ENCODE measurements at places on chromosomes 13 and 19.
A peak's percentile ranks its signal among the peaks of the same experiment; 100 is the strongest.

- no peak for DNase-seq
Observed at GRCh38 chr13:96025283-96025682, 27.9 kb downstream of the UGGT2 start.

DNA sequence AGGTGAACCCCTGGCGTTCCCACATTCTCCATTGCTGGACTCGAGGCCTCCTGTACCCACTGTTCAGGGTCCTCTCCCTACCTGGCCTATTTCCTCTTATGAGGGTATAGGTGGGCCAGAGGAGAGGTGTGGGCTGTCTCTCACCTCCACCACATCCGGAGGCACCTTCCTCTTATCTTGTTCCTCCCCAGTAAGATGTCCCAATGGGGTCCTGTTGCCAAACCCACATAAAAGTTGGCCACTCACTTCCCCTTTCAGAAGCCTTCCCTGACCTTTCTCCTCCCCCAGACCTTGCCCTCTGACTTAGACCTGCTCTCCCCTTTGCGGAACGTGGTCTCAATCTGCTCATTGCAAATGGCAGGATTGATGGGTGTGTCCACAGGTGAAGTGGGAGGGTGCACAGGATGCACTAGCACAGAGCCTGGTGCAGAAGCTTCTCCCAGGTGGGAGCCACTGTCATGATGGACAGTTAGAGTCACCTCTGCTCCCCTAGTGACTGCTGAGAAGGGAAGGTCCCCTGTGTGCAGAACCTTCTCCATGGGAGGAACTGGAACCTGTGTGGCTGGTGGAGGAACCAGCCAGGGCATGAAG is 1.3 kb downstream of the CYP4F3 start:
- no peak for DNase-seq

DNA sequence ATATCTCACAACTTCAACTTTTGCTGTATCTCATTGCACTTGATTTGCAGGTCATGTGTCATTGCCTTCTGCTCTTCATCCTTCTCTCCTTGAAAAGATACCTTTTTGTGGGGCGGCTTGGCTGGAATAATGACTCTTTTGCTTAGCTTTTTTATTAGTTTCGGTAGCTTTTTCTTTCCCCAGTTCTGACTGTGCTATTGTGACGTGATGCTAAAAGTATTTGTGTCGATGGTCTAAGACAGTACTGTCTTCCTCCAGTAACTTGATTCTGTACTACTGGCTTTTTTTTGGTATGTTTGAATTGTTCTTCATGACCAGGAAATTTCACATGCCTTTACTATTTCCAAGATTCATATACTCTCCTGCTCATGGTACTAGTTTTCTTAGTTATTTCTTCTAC is 63.1 kb downstream of the SLITRK1 start:
- no peak for DNase-seq

DNA sequence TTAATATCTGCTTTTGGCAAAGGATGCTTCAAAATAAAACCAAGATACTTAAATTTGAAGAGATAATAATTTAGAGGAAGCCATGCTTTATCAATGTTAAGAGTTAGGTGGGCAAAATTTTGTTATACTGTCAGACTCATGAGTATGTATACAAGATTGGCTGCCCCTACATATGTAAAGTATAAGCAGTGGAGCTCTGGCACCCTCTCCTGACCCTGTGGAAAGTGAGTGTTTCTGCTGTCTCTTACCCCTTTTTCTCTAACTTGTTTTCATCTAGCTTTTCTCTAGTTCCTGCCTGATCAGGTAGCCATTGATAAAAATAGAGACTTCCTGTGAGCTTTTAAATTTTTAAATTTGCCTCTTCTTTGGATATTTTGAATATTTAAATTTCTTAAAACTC is 710.9 kb upstream of the SPRY2 start:
- DNase-seq = peak; percentile 29

DNA sequence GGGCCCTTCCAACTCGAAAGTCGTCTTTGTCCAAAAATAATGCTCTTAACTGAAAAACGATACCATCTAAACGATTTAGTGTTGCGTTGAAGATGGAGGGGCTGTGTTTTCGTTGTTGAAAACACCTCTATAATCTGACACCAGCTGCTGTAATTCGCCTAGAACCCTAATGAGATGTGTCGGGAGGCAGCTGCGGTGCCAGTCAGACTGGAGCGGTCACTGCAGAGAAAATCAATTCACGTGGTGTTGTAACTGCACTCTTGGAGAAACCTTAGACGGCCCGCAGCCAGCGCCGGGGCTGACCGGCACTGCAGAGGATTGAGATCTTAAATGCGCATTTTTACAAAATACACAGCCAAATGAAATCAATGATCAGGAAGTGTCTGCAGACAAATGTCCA is 339.1 kb downstream of the ZNF536 start:
- DNase-seq = peak; percentile 69

- DNase-seq = no peak
Observed at GRCh38 chr19:40596608-40597328, 4.4 kb upstream of the LTBP4 start.

DNA sequence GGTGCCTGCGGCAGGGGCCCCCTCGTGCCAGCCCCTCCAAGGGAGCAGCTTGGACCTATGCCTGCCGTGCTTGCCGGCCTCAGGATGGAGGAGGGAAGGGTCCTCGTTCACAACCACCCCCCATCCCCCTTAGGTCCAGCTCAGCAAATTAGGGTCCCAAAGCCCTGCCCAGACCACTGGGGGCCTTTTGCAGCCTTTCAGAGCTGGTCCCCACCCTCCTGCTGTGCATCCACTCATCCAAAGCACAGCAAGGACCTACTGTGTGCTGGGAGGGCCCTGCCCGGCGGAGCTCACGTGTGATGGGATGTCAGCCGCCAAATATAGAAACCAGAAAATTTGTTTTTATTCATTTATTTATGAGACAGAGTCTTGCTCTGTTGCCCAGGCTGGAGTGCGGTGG is 16.5 kb upstream of the SLC7A10 start:
- no peak for DNase-seq

DNA sequence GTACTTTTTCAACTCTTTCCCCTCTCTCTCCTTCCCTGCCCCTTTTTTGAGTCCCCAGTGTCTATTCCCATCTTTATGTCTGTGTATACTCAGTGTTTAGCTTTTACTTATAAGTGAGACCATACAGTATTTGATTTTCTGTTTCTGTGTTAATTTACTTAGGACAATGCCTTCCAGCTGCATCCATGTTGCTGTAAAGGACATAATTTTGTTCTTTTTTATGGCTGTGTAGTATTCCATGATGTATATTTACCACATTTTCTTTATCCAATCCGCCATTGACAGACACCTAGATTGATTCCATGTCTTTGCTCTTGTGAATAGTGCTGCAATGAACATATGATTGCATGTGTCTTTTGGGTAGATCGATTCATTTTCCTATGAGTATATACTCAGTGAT is 10.7 kb upstream of the ZC3H13 start:
- no peak for DNase-seq

- no peak for DNase-seq
Observed at GRCh38 chr19:33468361-33469170, 53.0 kb downstream of the PEPD start.

DNA sequence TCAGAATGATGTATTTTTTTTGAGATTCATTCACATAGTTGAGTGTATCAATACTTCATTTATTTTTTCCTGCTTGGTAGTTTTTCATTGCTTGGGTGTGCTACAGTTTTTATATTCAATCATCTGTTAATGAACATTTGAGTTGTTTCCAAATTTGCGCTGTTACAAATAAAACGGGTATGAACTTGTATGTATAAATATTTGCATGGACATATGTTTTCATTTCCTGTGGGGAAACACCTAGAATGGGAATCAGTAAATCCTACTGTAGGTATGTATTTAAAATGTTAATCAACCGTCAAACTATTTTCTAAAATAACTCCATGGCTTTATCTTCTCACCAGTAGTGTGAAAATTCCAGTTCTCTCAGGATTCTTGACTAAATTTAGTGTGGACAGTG is 826.3 kb downstream of the EFNB2 start:
- DNase-seq = no peak

DNA sequence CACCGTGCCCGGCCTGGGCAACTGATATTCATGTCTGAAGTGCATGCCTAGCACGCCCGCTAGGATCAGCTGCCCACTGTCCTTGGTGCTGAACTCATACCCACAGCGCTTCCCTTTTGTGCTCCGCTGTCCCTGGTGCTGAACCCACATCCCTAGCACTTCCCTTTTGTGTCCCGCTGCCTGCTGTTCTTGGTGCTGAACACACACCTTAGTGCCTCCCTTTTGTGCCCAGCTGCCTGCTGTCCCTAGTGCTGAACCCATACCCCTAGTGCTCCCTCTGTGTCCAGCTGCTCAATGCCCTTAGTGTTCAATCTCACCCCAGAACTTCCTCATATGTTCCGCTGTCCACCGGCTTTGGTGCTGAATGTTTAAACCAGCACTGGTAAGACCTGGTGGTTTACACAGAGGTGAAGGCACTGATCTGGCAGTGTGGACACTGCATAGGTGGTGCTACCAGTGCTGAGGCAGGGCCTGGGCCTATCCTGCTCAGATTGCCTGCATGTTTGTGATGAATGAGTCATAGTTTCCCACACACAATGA is 26.3 kb upstream of the SIGLEC11 start:
- DNase-seq = no peak

DNA sequence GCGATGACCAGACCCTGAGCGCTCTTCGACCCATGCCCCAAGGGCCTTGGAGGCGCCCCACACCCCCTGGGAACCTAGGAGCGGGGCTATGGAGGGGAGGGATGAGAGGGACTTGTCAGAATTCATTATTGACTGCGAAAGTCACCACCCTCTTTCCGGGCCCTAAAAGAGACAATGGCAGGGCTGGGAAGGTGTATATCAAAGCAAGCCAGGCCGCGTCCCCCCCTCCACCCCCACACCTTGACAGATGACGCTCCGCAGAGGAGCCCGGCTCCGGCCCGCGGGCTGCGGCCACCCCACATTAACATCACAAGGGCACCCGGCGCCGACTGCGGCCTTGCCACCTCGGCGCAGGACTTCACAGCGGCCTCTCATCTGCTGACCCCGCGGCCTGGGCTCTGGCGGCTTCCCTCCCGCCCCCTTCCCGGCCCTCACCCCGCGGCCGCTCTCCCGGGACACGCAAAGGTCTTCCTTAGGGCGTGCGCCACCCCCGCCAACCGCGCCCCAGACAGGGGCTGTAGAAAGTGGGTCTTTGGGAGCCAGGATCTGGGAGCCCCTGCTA is 2.4 kb downstream of the CDX2 start:
- DNase-seq = peak; percentile 40

GRCh38 chr19:45508861-45509691 is 1.8 kb downstream of the VASP start:
- no peak for DNase-seq

DNA sequence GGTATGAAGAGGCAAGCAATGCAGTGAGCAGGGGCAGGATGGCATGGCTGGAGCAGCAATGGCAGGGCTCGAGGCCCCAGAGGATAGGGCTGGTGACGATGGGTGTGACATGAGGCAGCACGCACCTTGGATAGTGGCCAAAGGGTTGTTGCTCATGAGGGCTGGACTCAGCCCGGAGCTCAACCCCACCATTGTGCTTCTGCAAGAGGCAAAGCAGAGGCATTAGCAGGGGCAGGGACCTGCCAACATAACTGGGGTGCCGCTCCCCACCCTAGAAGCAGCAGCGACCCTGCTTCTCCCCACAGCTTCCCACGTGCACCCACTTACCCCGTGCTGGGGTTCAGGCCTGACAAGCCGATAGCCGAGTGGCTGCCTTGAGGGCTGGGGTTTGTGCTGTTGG is 15.8 kb downstream of the ZNF574 start:
- no peak for DNase-seq

All from NCI-H526 (cell line).